ENCODE measurements at places on chromosomes 5 and 9.

GRCh38 chr9:76709020-76709419, 55.2 kb upstream of the PCA3 start:
- no peak for DNase-seq

DNA sequence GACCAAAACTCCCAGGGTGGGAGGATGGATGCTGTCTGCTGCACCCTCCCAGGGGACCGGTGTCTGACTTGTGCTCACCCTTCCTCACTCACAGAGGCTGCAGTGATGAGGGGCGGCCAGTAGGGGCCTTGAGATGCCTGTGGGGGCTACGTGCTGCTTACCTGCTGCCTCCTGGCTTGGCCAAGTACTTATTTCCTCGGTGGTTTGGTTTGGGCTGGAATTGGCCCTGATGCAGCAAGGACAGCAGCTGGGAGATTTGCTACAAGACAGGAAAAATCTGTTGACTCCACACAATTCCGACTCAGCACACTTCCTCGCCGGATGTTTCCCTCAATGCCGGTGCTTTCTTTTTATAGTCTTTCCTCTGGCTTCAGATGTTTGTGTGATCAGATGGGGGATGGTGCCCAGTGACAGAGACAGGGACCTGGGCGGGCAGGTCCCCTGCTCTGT, 6.6 kb downstream of the PCDH12 start:
- DNase-seq: no peak

GRCh38 chr5:171521219-171521633, 101.8 kb downstream of the FGF18 start:
- DNase-seq: no peak

GRCh38 chr5:162888268-162888667, 549.1 kb upstream of the CCNG1 start:
- no peak for DNase-seq

GRCh38 chr5:96823900-96824380, 16.2 kb upstream of the ERAP1 start:
- DNase-seq: no peak

DNA sequence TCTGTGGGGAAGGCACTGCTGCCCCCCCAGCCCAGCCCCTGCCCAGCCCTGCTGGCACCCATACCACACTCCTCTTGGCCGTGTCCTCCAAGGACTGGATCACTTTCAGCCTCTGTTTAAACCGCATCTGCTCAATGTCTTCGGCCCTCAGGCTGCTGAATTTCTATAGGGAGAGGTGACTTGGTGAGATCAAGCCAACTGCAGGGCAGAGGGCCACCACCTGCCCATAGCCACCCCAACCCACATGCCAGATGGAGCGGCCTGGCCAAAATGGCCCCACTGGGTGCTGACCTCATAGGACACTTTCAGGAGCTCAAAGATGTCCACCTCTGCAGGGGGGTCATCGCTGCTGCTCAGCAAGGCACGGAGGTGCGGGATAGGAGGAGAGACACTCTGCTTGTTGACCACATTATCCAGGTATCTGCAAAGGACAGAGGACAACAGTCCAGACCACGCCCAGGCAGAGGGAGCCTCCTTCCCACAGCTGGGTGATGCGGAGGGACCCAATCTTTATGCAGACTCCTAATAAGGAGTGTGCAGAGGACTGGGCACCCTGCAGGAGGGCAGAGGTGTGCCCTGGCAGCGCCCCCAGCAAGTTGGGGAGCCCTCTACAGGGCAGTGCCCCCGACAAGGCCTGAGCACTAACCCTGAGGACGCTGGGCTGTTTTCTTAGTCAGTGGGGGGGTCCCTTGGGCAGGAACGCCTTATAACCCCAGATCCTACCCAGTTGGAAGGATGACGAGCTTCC, 14.4 kb upstream of the MRNIP start:
- DNase-seq: no peak

GRCh38 chr9:109181284-109181683, 14.2 kb upstream of the FRRS1L start:
- no peak for DNase-seq

Data from T-helper 9 cell (primary cell).